ENCODE measurements at places on chromosomes 7 and 10.

- no peak for DNase-seq
Observed at GRCh38 chr7:55502124-55502857, 70.0 kb downstream of the VOPP1 start.

GRCh38 chr7:28745351-28745750 lies 212.8 kb downstream of the TRIL start:
- no peak for DNase-seq

GRCh38 chr10:120755771-120756170 lies 95.4 kb upstream of the WDR11 start:
- no peak for DNase-seq

- DNase-seq = no peak
Observed at GRCh38 chr7:22358820-22359697, 2.1 kb upstream of the RAPGEF5 start.

GRCh38 chr7:10930551-10930950 lies 43.1 kb upstream of the PHF14 start:
- DNase-seq = no peak

GRCh38 chr10:112751651-112752050 lies 198.4 kb upstream of the TCF7L2 start:
- no peak for DNase-seq

GRCh38 chr10:33712825-33713224 lies 378.4 kb upstream of the NRP1 start:
- DNase-seq = no peak

DNA sequence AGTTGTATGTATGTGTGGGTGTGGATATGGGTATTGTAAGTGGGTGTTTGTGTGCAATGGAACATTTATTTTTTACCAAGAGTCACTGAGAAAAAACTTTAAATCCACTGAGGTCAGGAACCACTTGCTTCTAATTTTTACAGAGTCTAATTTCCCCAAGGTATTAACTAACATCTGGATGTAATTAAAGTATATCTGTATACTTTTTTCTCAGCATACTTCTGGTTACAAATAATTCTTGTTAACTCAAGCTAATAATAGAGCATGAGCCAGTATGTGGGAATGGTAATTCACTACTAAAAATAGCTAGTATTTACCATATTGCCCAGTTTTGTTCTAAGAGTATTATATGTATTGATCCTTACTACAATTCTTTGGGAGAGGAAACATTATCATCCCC lies 24.6 kb upstream of the STEAP4 start:
- no peak for DNase-seq

GRCh38 chr7:120862987-120863590 lies 5.1 kb upstream of the TSPAN12 start:
- no peak for DNase-seq

- no peak for DNase-seq
Observed at GRCh38 chr10:89207801-89208551, 859 bp upstream of the CH25H start.

DNA sequence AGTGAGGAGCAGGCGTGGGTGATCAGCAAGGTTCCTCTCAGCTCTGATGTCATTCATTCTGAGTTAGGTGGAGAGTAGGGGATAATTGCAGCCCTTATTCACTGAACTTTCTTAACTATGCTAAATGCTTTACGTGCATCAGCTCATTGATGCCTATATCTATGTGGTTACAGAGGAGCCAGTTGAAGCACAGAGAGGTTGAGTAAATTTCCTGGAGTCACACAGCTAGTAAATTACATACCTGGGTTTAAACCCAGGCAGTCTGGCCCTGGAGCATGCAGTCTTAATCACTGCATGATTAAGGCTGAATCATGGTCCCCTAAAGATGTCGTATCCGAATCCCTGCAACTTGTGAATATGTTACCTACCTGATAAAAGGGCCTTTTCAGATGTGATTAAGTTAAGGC lies 99.6 kb downstream of the GRK5 start:
- DNase-seq = no peak

- DNase-seq = no peak
Observed at GRCh38 chr7:150946421-150947240, 31.5 kb downstream of the KCNH2 start.

DNA sequence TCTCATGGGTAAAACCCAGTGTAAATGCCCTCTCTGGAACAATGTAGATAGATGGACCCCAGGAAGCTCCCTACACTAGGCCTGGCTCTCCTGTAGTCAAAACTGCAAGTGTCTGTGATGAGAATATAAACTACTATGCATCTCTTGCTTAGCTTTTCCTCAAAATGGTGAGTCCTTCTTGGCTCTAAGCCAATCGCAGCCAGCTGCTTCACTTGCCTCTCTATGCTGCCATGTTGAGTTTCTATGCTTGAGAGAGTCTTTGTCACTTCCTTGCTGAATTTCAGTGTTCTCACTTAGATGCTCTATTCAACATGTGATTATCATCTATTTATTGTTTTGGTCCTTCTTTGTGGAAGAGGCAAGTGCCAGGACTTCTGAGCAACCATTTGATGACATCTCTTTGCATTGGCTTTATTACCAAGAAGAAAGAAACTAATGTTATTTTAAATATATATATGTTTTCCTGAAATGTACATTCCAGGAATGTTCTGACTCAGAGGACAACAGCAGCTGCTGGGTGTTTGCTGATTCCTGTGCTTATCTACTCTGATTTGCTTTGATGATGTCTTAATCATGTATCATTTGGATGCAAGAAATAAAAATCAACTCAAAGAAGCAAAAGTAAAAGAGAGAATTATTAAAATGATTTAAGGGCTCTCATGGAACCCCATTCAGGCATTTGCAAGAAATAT lies 16.6 kb downstream of the TAS2R40 start:
- DNase-seq = no peak

DNA sequence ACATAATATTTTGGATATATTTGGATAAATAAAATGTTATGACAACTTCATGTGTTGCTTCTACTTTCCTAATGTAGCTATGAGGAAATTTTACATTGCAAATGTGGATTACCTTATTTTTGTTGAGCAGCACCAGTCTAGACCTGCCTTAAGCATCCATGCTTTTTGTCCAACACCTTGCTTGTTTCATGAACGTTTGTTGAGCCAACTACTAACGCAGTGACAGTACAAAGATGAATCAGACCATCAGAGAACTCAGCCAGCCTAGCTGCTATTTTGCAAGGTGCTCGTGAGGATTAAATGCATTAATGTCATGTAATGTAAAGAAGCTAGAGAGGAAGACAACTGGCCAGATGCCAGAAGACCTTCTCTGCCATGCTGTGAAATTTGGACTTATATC lies 1.1 kb upstream of the ZC3HAV1L start:
- DNase-seq = no peak

- DNase-seq = no peak
Observed at GRCh38 chr10:117463545-117463920, 79.0 kb upstream of the EMX2 start.

GRCh38 chr7:24227068-24227467 lies 56.9 kb upstream of the NPY start:
- no peak for DNase-seq

- DNase-seq = no peak
Observed at GRCh38 chr7:2639181-2639681, 7.4 kb downstream of the TTYH3 start.

GRCh38 chr7:169276-170172 lies 22.8 kb upstream of the FAM20C start:
- DNase-seq = no peak

- no peak for DNase-seq
Observed at GRCh38 chr7:106813705-106814305, 51.3 kb upstream of the PIK3CG start.

GRCh38 chr10:79431891-79432831 lies 13.3 kb downstream of the ZCCHC24 start:
- DNase-seq = no peak

GRCh38 chr10:7563368-7563767 lies 103.4 kb downstream of the ITIH5 start:
- DNase-seq = no peak

- DNase-seq = peak; percentile 92
Observed at GRCh38 chr7:122397381-122397780, 92.8 kb upstream of the FEZF1 start.

DNA sequence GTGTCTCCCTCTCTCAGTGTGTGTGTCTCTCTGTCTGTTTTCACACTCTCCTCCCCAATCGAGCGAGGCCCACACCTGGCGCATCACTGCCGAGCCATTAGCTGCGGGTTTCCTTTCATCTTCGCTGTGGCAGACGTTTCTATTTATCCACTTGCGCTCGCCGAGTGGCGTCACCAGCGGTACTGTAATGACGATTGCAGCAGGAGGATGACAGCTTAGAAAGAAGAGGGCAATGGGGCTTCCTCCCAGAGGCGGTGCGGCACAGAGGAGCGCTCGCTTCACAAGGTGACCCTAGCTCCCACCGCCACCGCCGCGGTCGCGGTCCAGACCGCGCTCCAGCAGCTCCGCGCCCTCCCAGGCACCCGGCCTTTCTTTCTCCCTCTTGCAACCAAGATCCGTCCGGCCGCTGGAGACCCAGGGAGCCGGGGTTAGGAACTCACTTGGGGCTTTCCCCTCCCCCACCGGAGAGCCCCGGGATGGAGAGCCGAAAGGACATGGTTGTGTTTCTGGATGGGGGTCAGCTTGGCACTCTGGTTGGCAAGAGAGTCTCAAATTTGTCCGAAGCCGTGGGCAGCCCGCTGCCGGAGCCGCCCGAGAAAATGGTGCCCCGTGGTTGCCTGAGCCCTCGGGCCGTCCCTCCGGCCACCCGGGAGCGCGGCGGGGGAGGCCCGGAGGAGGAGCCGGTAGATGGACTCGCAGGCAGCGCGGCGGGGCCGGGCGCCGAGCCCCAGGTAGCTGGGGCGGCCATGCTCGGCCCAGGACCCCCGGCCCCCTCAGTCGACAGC lies at the start of gene EVX1:
Gene EVX1, plus strand, starts transcription at position 248 of the 785 bp plus-strand sequence. Its CDS starts 229 bp downstream, at position 477.
- DNase-seq = peak; percentile 46

GRCh38 chr10:44979281-44980191 lies 927 bp upstream of the DEPP1 start:
- DNase-seq = no peak

GRCh38 chr10:32084185-32084851 lies 28.1 kb upstream of the KIF5B start:
- no peak for DNase-seq

DNA sequence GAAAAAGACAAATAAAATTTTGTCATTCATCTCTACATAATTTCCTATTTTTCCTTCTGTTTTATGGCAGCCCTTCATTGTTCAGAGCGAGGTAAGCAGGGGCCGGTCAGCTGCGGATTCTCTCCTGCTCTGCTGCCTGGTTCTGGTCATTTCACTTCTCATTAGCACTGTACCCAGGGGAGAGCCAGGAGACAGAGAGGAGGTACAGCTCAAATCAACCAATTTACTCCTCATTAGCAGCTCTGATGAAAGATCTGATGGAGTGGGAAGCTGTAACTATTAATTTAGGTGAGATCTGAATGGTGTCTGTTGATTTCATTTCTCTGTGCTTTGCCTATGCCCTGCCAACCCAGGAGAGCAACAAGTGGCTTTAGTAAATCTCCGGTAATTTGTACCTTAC lies 241.5 kb upstream of the PFKP start:
- no peak for DNase-seq

- no peak for DNase-seq
Observed at GRCh38 chr7:123824754-123825067, 20.3 kb upstream of the HYAL4 start.

- DNase-seq = no peak
Observed at GRCh38 chr7:28389504-28390395, 22.6 kb upstream of the CREB5 start.

GRCh38 chr7:70321016-70321590 lies 722.8 kb downstream of the AUTS2 start:
- DNase-seq = no peak

- no peak for DNase-seq
Observed at GRCh38 chr7:27224983-27225934, 17.3 kb upstream of the EVX1 start.

DNA sequence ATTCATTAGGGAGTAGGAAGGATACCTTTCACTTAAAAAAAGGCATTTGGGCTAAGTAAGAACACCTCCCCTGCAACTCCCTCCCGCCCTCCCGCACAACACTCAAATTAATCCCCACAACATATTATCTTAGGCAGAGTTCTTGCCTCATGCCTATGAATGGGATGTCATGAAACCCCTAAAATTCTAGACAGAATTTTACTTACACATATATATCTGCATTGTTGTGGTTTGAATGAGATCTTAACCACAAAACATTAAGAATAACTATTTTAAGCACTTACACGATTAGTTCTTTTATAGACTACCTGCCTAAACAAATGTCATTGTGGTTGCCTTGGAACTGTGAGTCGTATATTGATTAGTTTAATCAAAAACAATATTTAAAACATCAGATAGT lies 4.5 kb upstream of the ITGB1 start:
- no peak for DNase-seq
